ENCODE measurements at places on chromosomes 11 and 22. TPM values are rescaled to one million over a fixed set of nuclear protein-coding genes. Genes with fewer than 3 reads are reported as not detected.
A peak's percentile ranks its signal among the peaks of the same experiment; 100 is the strongest.

GRCh38 chr22:28600546-28601143 is 79.0 kb downstream of the TTC28 start:
- DNase-seq = no peak

- DNase-seq = peak; percentile 71
Observed at GRCh38 chr11:108958368-108959104, 293.7 kb downstream of the DDX10 start.

GRCh38 chr11:80317612-80318011 is 876.8 kb upstream of the TENM4 start:
- no peak for DNase-seq

- DNase-seq = no peak
Observed at GRCh38 chr11:78370406-78371172, 47.0 kb downstream of the GAB2 start.

DNA sequence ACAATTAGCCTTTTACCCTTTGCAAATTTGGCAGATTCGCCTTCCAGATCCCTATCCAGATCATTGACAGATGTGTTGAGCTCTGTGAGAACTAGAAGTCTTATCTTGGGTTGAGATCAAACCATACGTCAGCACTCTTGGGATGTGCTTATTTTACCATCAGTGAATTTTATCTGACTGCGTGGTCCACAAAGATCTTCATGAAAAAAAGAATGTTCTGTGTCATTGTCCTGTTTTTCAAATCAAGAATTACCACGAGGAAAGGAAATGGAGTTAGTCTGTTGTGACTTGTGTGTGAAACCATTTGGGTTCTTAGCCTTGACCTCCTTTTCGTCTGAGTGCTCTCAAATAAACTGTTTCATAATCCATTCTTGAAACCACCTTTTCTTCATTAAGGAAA is 86.2 kb upstream of the SORL1-AS1 start:
- DNase-seq = no peak

- DNase-seq = peak; percentile 70
Observed at GRCh38 chr11:89495951-89496350, 4.8 kb upstream of the NOX4 start.

The POU2AF2 gene
- total RNA-seq = not detected

The NNMT gene
- total RNA-seq = 715 TPM

The TCN2 gene
- not detected for total RNA-seq
